ENCODE measurements at places on chromosomes 2 and 18. TPM values are rescaled to one million over a fixed set of nuclear protein-coding genes. Genes with fewer than 3 reads are reported as not detected.

- no peak for DNase-seq
Observed at GRCh38 chr2:201404699-201405280, 46.5 kb downstream of the TRAK2 start.

DNA sequence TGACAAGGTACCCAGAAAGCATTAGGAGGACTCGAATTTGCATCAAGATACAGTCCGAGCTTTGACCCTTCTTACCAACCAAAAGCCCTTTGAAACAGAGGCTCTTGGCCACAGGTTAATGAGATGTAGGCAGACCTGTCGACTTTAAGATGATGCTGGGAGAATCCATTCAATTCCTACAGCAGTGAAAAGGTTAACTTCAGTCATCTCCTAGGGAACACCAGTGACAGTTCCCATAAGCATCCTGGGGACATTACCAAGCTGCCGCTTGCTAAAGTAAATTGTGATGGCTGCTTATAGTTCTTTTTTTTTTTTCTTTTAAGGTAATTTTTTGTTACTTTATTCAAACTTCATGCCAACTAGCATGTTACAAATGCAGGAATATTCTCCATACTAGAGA lies 379.3 kb downstream of the SOX11 start:
- DNase-seq: no peak

DNA sequence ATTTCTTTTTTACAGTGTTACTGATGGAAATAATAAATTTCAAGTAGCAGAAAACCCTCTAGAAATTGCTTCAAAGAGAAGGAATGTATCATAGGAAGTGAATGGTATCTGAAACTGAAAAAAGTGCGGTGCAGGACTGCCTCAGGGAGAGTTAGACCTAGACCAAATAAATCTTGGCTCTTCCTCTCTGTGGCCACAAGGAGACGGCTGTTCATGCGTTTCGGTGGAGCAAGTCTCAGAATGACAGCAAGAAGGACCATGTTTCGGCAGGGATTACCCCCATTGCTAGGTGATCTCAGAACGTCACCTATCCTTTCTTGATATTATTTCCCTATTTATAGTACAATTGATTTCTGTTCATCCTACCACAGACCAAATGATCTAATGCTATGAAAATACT lies 522.3 kb downstream of the SOX11 start:
- no peak for DNase-seq

The G6PC2 gene
- not detected for total RNA-seq

The CYS1 gene
- 13.5 TPM for total RNA-seq
